ENCODE measurements at places on chromosomes 4 and X.
A peak's percentile ranks its signal among the peaks of the same experiment; 100 is the strongest.

- DNase-seq, result no peak
These were observed 83.7 kb downstream of the HTRA3 start for GRCh38 chr4:8353158-8353669.

- DNase-seq, result no peak
These were observed 44.3 kb upstream of the DCLK2 start for GRCh38 chr4:150033901-150034300.

DNA sequence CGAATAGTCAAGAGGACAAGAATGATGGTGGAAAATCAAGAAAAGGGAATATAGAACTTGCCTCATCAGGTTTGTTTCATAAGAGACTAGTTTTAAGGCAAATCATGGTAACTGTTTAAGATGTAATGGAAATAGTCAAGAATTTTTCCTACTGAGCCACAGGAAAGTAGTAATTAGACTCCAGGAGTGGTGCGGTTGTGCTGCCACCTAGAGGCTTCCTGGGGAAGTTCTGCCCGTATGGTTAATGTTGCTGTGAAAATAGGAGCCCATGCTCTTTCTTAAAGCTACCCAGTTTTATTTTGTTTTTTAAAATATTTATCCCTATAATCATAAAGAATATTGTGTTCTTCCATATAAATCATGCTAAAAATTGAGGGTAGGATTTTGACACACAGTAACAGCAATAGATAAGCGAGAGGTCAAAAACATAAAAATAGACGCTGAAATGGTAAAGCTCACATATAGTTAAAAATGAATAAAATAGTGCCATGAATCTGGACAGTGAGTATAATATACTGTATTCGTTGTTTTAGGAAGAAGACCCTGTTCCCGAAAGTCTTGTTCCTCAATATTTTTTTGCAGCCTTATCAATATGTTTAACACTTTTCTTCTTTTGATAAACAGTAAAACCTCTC is 87.0 kb downstream of the PHOX2B start:
- no peak for DNase-seq

GRCh38 chr4:181345931-181346330 is 897.3 kb upstream of the TENM3 start:
- no peak for DNase-seq

DNA sequence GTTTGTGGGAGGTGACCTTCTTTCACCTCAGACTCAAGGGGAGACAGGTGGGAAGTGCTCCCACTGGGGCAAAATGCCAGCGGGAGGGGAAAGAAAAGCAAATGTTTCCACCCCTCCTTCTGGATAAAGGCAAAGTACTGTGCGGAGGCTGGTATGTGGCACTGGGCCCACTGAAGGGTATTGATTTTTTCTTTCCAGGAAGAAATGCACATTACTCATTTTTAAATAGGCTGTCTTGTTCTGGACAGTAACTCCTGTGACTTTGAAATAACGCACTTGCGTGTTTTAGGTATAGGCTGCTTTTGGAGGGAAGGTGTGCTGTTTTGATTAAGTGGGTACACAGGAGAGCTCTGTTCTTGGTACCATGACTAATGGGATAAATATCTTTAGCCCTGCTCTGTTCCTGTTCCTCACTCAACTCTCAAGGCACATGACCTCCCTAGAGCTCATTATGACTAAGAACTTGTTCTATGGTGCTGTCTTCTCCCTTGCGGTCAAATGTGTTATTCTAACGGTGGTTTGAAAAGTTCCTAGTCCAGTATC is 40.7 kb upstream of the MBTPS2 start:
- no peak for DNase-seq

DNA sequence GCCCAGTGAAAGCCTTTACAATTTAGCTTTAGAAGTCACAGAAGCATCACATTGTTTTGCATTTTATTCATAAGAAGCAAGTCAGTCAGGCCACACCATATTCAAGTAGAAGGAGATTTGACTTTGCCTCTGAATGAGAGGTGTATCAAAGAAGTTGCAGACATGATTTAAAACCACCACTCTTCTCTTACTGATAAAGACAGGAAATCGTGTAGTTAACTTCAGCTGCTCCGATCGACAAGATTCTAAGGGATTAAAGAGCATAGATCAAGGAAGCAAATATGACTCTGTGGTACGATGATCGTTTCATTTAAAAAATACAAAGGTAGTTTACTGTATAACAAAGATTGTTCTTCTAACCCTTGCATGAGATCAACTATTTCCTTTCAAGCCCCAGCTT is 328.0 kb upstream of the PPP1R2C start:
- no peak for DNase-seq

DNA sequence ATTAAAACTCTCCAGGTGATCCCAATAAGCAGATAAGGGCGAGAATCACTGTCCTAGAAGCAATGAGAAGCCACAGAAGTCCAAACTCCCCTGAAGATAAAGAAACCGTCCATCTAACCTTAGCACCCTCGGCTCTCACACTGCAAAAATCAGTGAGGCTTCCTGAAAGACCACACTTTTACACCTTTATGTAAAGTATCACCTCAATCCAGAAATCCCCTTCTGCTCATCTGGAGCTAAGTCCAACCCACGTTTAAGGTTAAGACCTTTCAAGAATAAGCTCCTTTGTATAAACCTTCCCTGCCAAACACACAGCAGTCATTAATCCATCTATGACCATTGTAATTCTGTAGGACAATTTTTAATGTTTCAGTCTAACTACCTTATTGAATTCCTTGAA is 41.7 kb downstream of the LIN54 start:
- no peak for DNase-seq

DNA sequence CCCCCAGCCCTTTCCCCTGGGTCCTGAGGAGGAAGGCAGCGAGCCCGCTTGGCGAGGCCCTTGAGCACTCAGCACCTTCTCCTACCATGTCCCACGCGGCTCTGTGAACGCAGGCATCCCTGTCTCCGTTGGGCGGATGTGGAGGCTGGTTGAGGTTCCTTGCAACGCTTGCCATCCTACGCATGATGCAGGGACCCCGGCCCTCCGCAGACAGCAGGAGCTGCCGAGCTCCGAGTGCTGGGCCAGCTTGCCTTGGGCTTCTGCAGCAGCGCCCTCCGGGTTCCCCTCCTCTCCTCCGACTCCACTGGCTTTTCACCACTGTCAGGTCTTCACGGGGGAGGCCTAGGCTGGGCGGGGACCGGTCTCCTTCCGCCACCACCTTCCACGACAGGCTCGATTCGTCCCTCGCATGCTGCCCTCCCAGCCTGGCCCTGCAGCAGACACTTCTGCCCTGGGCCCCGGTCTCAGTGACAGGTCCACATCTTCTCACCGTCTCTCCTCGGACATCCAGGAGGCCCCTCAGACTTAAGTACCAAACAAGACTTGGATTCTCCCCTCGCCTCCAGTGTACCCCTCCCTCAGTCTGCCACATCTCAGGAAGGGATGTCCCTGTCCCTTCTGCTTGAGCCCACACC is 67.6 kb upstream of the HGFAC start:
- DNase-seq, result no peak

DNA sequence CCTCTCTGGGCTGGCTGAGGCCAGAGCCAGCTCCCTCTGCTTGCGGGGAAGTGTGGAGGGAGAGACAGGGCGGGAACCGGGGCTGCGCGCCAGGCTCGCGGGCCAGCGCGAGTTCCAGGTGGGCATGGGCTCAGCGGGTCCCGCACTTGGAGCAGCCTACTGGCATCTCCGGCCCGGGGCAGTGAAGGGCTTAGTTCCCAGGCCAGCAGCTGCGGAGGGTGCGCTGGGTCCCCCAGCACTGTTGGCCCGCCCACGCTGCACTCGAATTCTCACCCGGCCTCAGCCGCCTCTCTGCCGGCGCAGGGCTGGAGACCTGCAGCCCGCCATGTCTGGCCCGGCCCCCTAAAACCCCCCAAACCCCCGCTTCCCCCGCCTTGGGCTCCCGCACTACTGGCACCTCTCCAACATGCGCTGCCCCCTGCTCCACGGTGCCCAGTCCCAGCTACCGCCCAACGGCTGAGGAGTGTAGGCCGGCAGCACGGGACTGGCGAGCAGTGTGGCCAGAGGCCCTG is 33.8 kb upstream of the FAT4 start:
- no peak for DNase-seq

- no peak for DNase-seq
These were observed 20.8 kb downstream of the USO1 start for GRCh38 chr4:75745161-75745560.

DNA sequence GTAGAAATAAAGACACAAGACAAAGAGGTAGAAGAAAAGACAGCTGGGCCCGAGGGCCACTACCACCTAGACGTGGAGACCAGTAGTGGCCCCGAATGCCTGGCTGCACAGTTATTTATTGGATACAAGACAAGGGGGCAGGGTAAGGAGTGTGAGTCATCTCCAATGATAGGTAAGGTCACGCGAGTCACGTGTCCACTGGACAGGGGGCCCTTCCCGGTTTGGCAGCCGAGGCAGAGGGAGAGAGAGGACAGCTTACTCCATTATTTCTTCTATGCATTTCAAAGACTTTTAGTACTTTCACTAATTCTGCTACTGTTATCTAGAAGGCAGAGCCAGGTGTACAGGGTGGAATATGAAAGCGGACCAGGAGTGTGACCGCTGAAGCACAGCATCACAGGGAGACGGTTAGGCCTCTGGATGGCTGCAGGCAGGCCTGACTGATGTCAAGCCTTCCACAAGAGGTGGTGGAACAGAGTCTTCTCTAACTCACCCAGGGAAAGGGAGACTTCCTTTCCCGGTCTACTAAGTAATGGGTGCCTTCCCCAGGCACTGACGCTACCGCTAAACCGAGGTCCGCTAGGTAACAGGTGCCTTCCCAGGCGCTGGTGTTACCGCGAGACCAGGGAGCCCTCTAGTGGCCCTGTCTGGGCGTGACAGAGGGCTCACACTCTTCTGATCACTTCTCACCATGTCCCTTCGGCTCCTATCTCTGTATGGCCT is 44.9 kb downstream of the ZBTB49 start:
- DNase-seq, result peak; percentile 74

- DNase-seq, result no peak
These were observed 14.0 kb downstream of the RTL5 start for GRCh38 chrX:72117636-72118210.

DNA sequence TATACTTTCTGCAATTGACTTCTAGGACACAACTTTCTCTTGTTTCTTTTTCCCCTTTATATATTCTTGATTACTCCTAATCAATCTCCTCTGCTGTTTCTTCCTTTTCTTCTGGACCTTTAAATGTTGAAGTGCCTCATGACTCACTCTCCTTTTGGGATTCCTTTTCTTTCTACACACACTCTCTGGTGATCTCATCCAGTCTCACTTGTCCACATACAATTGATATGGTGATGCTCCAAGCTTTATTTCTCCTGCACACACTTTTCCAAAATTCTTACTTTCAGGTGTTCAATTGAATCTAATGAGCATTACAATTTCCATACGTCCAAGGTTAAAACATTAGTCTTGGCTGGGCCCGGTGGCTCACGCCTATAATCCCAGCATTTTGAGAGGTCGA is 794.8 kb upstream of the EPHA5 start:
- no peak for DNase-seq

DNA sequence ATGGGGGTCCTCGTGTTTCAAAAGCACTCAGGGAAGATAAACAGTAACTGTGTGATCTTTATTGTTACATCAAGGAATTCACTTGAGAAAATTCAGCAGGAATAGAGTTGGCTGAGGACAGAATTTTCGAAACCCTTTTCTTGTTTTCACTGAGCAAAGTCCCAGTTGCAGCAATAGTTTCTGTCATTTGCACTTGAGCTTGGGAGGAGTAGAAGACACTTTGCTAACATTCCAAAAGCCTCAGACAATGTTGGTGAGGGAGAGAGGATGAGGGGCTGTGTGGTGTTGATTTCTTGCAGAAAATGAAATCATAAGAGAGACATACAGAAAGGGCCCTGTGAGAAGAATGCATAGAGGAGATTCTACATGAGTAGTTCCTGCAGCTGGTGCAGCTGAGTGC is 151.9 kb upstream of the DIPK2B start:
- DNase-seq, result no peak

DNA sequence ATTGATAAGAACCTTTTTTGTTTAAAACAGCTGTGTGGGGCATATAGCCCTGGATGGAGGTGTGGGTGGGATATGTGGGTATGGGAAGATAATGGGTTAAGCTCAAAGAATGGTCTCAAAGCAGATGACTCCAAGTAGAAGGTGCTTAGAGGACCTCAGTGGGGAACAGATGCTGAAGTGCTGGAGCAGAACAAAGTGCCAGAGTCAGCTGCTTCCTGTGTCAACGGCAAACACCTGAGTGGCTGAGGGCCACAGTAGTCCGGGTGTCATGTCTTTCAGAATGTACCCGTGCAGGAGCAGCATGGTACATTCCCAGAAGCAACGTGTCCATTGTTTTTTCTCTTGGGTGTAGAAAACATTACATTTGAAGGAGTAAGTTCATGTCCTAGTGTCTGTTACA is 210.6 kb downstream of the CCNG2 start:
- DNase-seq, result no peak

GRCh38 chrX:107567370-107567769 is 60.9 kb upstream of the PRPS1 start:
- DNase-seq, result no peak

GRCh38 chr4:106690487-106690886 is 321.9 kb upstream of the GIMD1 start:
- DNase-seq, result no peak

GRCh38 chr4:113760795-113761619 is 531 bp downstream of the CAMK2D start:
- peak; percentile 74 for DNase-seq

- DNase-seq, result no peak
These were observed 173.1 kb downstream of the VSIG4 start for GRCh38 chrX:65866773-65867172.

- DNase-seq, result no peak
These were observed 199.3 kb upstream of the GRID2 start for GRCh38 chr4:92104506-92104905.

DNA sequence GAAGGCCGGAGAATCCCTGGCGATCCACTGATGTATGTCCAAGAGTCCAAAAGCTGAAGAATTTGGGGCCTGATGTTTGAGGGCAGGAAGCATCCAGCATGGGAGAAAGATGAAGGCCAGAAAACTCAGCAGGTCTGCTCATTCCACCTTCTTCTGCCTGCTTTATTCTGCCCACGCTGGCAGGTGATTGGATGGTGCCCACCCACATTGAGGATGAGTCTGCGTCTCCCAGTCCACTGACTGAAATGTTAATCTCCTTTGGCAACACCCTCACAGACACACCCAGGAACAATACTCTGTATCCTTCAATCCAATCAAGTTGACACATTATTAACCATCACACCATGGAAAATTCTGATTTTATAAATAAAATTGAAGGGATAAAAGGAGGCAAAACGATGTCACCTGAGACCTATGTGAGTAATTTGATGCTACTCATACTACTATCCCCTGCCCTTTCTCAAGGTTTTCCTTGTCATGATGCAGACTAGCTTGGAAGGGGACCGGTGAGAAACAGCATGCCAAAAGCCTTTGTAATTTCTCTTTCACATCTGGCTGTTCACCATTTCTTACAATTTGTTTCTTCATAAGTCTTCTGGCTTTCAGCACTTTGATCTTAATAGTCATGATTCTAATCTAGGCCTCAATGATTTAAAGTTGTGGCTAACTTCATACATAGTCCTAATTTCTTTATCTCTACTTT is 9.7 kb upstream of the PYURF start:
- no peak for DNase-seq

GRCh38 chr4:36921476-36922216 is 322.9 kb upstream of the NWD2 start:
- DNase-seq, result no peak

- DNase-seq, result no peak
These were observed 23.8 kb downstream of the SMIM20 start for GRCh38 chr4:25937801-25938200.

- DNase-seq, result no peak
These were observed 92.2 kb downstream of the MAML3 start for GRCh38 chr4:140061659-140062289.

Data from activated naive CD4-positive, alpha-beta T cell treated with anti-CD3 and anti-CD28 coated beads, Interleukin-2, amount 50 U/mL, for 72 hours (primary cell).